ENCODE measurements at places on chromosomes 3 and 15.

DNA sequence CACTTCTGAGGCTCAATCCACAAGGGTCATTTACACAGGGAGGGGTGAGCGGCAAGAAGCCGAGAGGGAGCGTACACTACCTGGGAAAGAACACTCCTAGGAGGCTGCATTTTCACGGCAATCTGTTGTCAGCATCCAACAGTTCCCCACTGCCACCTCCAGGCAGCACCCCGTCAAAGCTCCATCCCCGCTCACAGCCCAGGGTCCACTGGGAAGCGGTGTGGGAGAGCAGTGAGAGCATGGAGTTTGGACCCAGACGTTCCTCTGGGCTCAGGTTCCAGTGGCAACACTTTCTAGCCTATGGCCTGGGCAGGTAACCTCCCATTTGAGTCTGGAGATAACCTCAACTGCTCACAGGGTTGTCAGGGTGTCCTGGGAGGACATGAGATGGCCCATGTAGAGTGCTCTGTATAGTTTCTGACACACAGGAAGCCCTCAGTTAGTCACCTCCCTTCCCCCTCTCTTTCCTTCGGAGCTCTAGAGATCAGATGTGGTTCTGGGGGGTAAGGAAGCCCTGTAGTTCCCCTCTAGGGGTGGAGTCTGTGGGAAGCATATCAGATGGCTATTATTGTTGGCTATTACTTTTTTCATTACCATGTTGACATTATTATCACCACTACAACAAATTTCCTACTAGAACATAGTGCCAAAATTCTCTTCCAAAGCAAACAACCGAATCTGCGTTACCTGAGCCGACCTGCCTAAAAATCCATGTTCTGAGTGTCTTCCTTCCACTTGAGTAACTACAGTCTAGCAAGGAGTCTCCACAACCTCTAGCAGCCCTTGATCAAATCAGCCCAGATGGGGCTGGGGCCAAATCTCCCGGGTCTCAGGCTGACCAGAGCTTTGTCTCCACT, 29.1 kb downstream of the RUVBL1 start:
- no peak for DNase-seq

- DNase-seq: peak; percentile 76
Measured at GRCh38 chr15:33226559-33227181, 32.2 kb upstream of the FMN1 start.

- no peak for DNase-seq
Measured at GRCh38 chr3:189273736-189274135, 102.0 kb downstream of the TPRG1 start.

- DNase-seq: peak; percentile 4
Measured at GRCh38 chr3:61181874-61182273, 69.4 kb downstream of the FHIT start.

GRCh38 chr15:69403594-69403993, 10.6 kb upstream of the KIF23 start:
- no peak for DNase-seq

DNA sequence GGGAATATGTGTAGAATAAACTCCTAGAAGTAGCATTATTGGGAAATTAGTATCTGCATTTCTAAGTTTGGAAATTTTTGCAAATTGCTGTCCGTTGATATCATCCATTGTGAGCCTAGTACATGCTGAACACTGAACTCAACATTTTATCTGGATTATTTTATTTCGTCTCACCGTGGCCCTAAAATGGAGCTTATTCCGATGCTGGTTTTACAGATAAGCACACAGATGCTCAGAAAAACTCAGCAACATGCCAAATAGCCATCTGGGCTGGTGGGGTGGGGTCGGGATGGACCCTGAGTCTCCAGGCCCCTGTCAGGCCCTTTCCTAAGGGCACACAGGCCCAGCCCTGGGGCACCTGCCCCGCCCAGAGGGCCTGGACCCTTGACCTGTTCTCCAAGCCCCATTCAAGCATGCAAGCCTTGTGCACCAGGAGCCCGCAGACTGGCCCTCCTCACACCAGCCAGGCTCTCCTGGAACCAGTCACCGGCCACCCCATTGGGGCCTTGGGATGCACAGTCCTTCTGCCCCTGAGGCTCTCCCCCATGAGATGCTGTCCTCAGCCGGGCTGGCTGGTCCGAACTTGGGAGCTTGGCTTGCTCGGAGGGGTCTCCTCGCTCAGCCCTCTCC, 20.7 kb upstream of the KLF13 start:
- DNase-seq: no peak

GRCh38 chr3:154758109-154758868, 321.8 kb upstream of the MME start:
- DNase-seq: no peak

GRCh38 chr3:131036986-131037385, 10.3 kb downstream of the NEK11 start:
- no peak for DNase-seq

- DNase-seq: no peak
Measured at GRCh38 chr3:175546115-175546514, 687.0 kb downstream of the NAALADL2 start.

DNA sequence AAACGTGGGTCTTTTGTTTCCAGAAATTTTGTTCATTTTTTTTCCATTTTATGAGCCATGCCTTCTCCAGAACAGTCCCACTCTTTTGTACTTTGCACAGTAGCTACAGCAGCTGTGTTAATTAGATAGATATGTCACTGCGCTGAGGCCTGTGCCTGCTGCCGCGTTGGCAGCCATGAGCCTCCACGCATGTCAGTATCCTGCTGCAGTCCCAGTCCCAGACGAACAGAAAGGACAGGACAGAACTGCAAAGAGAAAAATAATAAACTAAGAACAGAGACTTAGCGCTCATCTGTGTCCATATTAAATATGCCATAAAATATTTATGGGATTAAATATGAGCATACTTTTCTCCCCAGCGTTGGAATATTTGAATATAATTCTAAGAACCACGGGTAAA, 442.4 kb upstream of the RARB start:
- no peak for DNase-seq

DNA sequence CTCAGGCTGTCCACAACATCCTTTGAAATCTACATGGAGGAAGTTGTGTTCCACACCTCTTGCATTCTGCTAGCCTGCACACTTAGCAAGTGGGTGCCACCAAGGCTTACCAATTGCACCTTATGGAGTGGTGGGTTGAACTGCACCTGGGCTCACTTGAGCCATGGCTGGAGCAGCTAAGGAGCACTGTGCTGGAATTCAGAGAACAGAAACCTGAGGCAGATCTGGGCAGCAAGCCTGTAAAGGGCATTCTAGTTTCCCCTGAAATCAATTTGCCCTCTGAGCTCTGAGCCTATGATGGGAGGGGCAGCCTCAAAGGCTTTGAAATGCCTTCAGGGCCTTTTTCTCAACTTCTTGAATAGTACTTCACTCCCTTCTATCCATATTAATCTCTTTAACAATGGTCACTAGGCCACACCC, 18.0 kb downstream of the BTLA start:
- DNase-seq: no peak

GRCh38 chr3:155995525-155996370, 124.6 kb upstream of the KCNAB1 start:
- no peak for DNase-seq

DNA sequence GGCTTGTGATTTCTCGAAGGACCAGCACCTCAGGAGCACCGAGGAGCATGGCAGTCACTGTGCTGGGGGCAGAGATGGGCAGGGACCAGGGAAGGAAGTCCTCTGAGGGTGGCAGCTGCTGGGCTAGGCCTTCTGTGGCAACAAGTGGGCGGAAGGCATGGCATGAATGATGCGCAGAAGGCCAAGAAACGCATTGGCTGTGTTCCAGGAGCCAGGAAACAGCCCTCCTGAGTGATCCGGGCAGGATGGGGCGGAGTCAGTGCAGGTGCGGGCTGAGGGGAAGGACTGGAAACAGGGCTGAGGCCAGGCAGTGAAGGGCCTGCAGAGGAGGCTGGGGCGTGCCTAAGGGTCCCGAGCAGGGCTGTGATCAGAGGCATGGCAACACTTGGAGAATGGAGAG, 23.6 kb downstream of the MRPS11 start:
- DNase-seq: no peak

DNA sequence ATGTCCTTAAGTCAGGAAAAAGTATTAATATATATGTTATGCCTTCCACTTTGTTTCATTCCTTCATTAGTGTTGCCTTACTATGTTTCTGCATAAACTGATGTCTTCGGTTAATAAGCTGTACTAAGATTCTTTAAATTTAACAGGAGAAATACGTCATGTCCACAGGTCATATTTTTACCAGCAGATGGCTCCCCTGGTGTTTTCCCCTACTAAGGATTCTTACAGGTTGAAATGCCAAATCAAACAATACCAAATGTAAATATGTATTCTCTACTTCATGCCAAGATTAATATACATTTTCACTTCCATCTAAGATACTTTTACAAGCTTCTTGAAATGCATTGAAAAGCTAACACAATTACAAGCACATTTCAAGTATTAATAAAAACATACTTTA, 1602.1 kb downstream of the SI start:
- DNase-seq: no peak

DNA sequence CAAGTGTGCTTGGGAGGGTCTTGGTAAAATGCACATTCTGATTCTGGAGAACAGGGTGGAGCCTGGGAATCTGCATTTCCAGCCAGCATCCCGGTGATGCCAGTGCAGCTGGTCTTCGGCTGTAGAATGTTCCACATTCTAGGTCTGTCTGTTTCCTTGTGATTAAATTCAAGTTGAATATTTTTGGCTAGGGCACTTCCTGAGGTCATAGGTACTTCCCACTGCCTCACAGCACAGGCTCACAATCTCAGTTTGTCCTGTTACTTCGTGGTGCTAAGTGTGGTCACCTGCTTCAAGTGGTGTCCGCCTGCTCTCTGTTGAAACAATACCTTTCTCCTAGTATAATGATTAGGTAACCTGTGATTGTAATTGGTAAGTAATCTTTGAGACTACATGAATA, 40.1 kb downstream of the FLNB start:
- no peak for DNase-seq

- DNase-seq: no peak
Measured at GRCh38 chr3:24763393-24763792, 268.7 kb upstream of the THRB start.

GRCh38 chr3:42120866-42121265, 29.7 kb downstream of the TRAK1 start:
- DNase-seq: no peak

DNA sequence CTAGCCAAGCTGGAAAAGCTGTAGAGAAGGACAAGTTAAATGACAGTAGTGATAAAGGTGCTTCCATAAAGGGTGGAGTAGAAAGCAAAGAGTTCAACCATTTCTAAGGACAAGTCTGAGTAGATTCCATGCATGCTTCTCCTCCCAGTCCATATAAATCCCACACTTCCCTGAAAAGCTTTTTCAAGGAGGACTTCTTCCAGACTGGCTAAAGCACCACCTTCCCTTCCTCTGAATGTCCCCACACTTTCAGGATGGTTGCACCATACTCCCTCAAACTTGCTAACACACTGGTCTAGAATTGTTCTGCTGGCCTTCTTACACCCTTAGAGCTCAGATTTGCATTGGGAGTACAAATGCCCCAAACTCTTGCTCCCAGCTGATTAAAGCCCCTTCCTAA, 40.9 kb downstream of the FBN1 start:
- no peak for DNase-seq

GRCh38 chr3:50591196-50591741, 20.3 kb downstream of the CISH start:
- peak; percentile 65 for DNase-seq

GRCh38 chr15:49040151-49040550, 6.1 kb downstream of the SECISBP2L start:
- DNase-seq: no peak

- no peak for DNase-seq
Measured at GRCh38 chr3:39205919-39206516, 13.6 kb upstream of the XIRP1 start.

- no peak for DNase-seq
Measured at GRCh38 chr15:77012868-77013267, 17.9 kb downstream of the PSTPIP1 start.

- no peak for DNase-seq
Measured at GRCh38 chr3:55964491-55964985, 477.4 kb upstream of the WNT5A start.

- DNase-seq: no peak
Measured at GRCh38 chr3:152026033-152026556, 152.7 kb downstream of the SUCNR1 start.

GRCh38 chr3:122927726-122928125, 99.8 kb downstream of the SEMA5B start:
- DNase-seq: no peak

DNA sequence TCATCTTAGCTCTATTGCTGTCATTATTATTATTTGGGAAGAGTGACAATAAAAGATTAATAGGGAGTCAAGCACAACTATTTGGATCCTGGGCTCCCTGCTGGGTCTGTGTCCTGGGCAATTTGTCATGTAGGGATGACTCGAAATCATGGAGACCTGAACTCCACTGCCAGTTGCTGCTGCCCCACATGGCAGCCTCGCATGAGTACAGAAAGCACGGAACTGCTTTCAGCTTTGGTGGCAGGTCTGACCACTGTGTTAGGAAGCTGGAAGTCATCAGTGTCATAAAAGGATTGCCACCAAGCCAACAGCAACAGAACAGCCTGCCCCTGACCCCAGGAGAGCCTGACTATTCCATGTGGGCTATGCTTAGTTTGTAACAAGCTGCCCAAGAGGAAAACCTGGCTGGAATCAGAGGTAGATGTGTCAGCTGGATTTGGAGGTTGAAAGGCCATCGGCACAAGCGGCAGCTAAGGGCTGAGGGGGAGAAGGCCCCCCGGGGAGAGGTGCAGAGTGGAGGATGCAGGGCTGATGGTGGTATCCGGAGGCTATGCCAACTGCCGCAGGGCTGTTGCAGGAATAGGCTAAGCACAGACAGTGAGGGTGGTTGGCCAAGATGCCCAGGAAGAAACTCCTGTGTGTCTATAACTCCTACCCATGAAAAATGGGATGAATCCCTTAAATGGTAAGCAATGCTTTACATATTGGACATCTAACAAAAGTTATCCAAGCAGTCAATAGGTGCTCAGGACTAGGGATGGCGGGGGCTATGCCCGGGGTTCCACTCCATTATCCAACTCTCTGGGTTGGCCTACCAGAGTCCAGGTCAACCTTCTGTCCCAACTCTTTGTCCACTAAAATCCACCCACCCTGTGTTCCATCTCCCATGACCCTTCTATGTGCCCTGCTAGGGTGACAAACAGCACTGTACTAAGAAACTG, 291.6 kb downstream of the ADAMTS17 start:
- no peak for DNase-seq

DNA sequence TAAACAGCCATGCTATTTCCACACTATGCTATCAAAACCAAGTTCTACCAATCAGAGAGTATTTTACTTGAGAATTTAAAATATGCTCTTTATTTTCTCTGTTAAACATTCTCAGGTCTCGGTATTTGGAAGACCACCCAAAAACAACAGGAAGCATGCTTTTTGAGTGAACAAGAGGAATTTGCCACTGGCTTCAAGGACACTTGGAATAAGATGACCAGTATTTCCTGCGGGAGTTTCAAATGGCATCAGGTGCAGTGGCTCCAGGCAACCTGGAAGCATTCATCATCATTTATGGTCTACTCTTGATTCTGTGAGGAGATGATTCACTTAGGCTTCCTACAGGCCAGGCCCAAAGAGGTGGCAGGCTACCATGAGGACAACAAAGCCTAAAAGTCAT, 305.7 kb upstream of the ATP11B start:
- no peak for DNase-seq

DNA sequence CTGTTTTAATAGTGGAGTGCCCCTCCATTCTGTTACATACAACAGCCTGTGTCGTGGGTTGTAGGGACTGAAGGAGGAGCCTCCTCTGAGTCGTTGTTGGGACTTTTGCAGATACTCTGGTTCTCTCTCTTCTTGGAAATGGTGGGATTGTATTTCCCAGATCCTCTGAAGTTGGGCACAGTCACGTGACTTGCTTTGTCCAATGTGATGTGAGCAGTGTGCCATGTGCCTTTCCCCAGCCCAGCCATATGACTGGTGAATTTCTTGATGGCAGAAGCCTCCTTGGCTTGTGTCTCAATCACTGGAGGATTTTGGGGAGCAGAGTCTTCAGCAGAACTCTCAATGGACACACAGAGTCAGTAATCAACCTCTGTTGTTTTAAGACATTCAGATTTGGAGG, 36.2 kb downstream of the RASGRF1 start:
- no peak for DNase-seq
